HCT116 (cell line): ENCODE measurements at places on chromosomes 2 and 18.

- DNase-seq: no peak
These were observed 3.9 kb downstream of the SKOR2 start for GRCh38 chr18:47247416-47248114.

DNA sequence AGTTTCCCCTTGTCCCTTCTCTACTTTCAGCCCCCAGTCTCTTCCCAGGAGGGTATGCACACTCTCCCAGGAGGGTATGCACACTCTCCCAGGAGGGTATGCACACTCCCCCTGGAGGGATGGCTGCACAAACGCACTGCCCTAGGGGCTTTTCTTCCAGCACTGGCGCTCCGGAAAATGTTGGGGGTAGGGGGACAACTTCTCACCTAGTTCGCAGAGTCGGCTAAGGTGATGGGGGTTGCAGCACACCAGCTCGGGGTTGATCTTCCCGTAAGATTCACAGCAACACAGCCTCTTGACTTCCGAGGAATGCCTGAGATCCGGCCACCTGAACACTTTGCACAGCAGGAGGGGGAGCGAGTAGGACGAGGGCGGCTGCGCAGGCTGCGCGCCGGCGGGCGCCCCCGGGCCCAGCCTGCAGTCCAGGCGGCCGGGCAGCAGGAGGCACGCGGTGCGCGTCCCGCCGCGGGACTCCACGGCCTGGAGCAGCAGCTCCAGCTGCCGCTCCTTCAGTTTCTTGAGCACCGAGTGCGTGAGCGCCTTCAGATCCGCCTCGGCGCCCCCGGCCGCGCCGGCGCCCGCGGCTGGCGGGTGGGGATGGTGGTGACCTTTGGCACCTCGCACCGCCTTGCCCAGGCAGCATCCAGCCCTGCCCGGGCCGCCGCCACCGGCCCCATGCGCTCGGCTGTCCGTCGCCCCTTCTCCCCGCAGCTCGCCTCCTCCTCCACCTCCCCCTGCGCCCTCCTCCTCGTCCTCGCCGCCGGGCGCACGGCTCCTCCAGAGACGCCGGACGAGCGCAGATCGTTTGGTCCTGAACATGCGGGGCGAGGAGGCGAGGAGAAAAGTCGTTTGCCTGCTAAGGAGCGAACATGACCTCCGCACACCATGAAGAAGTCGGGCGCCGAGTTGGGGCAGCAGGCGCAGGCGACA is 894 bp downstream of the SMAD7 start:
- DNase-seq: no peak

DNA sequence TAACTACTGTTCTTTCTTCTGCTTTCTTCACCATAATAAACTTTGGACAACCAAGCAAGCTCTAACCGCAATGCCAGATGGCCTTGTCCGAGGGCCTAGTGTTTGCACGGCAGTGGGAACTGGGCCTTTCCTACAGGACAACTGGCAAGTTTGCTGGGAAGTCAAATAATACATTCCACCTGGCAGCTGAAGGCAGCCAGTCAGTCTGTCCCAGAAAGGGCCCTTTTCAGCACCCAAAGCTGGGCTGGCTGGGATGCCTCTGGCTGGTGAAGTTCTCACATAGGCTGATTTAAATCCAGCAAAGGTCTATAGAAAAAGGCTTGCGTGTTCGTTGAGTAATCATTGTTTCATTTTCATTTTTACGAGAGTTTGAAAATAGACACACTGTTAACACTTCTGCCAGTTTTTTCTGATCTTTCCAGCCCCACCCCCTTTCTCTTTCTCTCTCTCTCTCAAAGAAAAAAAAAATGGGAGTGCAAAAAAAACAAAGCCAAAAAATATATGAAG is 110.0 kb upstream of the EPAS1 start:
- no peak for DNase-seq

DNA sequence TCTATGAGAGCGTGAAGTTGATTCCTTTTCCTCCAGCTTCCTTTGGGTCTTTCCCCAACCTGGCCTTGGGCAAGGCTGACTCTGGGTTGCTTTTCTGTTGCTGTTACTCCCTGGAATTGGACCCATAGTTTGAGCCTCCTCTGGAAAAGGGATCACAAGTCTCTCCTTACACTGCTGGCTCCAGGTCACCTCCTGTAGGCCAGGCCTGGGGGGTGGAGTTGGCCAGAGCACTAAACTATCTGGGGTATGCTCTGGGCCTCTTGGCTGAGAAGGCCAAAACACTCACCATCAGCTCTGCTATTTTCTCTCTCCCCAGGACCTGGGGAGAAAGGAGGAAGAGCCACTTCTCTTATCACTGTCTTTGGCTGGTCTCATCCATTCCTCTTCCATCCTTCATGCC is 56.5 kb upstream of the NCOA1 start:
- no peak for DNase-seq

- no peak for DNase-seq
These were observed 3.5 kb downstream of the PTMA start for GRCh38 chr2:231711677-231712450.

DNA sequence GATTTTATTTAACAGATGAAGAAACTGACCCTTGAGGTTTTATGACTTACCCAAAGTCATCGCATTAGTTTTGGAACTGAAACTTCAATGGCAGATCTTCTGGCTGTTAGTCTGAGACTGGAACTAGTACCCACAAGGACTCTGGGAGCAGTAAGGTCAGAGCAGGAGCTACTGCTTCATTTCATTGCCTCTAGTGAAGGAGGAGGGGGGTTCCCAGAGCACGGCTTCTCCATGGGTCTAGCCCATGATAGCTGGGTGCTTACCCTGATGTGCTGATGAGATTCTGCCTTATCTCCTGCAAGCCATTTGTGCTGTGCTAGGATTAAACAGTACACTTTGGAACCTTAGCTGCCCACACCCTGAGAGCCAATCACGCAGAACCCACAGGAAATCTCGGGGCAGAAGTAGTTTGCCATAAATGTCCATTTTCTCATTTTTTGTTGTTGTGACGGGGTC is 5.4 kb upstream of the RNASEH1 start:
- DNase-seq: no peak

- DNase-seq: no peak
These were observed 56.7 kb downstream of the SPTBN1 start for GRCh38 chr2:54512663-54513362.
